ENCODE measurements at places on chromosomes 5 and 9. TPM values are rescaled to one million over a fixed set of nuclear protein-coding genes. Genes with fewer than 3 reads are reported as not detected.

Gene GPR150
- 0.57 TPM for total RNA-seq

DNA sequence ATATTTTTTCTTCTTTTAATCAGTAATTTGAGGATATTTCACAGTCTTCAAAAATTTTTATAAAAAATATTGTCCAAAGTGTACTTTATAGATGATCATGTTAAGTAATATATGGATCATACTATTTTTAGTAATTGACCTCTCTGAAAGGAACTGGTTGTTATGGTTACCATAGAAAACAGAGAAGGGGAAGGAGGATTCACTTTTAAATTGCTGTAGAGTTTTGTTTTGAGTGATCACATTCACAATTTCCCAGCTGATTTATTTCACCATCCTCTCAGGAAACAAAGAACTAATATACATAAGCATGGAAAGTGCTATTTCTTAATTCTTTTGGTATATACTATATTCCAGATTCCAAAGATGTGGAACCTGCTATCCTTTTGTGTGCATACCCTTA is 56.5 kb upstream of the NREP start:
- no peaks in the 10 kb centered on the region for H3K36me3 ChIP-seq
- no peaks in the 10 kb centered on the region for H3K27me3 ChIP-seq
- H3K4me3 ChIP-seq, result no peak overlapping the region
- no peak overlapping the region for H3K27ac ChIP-seq
- H3K4me1 ChIP-seq, result no peaks in the 10 kb centered on the region

- H3K27me3 ChIP-seq, result no peaks in the 10 kb centered on the region
- H3K27ac ChIP-seq, result no peak overlapping the region
- no peaks in the 10 kb centered on the region for H3K4me1 ChIP-seq
- DNase-seq, result no peak
- H3K4me3 ChIP-seq, result no peak overlapping the region
Measured at GRCh38 chr9:91541734-91542133, 118.1 kb upstream of the NFIL3 start.

Gene GCNT1
- 0.67 TPM for total RNA-seq

Gene NEUROG1
- not detected for total RNA-seq

Gene ANKRD33B
- total RNA-seq, result 6.4 TPM

Data from cardiac muscle cell (in vitro differentiated cells and primary cell).